ENCODE measurements at places on chromosomes 3 and 15.

DNA sequence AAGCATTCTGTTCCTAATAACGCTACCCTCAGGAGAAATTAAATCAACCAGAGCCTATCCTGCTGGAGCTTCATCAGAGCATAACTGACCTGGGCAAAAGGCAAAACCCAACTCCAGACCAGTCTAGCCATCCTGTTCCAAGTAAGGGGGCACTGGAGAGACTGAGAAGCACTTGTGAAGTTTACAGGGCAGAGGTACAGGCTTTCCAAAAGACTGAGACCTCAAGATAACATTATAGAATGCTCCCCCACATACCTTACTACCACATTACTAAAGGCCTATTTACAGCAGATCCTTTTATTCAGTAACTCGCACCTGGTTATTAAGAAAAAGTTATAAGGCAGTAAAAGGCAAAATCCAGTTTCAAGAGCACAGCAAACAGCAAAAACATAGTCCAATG is 35.5 kb downstream of the RFX7 start:
- DNase-seq: no peak

DNA sequence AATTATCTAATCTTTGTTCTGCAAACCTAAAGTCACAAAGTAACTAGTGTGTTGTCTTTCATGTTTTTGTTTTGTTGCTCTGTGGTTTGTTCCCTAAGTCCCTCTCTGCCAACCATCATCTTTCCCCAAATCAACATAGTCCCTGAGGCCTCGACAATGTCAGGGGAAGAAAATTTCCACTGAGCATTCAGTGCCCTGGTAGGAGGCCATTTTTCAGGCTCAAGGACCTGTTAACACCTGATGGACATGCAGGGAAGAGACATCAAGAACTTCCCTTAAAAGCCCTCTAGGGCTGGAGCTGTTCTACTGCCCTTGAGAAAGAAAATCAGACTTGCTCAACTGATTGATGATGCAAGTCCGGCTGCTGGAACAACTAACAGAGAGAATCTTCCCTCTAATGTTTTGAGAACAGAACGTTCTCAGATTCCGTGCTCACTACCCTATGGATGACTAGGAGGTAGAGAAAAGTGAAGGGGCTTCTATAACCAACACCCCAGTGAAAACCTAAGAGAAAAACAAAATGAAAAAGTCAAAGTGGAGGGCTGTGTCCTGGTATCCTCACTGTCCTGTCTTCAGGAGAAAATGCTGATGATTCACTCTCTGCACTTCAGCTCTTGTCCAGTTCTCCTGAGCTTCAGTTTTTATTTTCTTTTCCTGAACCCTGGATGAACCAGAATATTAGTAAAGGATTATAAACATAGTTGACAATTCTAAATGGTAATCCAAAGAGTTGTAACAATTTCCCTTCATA is 373.1 kb downstream of the FOXP1 start:
- no peak for DNase-seq

DNA sequence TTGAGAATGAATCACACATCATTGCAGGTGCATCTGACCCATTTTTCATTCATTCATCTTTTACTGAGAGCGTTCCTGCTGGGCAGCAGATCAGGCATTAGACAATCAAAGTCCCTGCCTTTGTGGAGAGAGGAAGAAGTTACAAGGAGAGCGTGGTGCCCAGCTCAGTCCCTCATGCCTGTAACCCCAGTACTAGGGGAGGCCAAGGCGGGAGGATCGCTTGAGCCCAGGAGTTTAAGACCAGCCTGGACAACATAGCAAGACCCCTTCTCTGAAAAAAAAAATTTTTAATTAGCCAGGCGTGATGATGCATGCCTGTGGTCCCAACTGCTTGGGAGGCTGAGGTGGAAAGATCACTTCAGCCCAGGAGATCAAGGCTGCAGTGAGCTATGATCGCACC is 35.0 kb upstream of the MEX3B start:
- DNase-seq: no peak

GRCh38 chr15:65940618-65940909 is 71.3 kb downstream of the RAB11A start:
- no peak for DNase-seq

DNA sequence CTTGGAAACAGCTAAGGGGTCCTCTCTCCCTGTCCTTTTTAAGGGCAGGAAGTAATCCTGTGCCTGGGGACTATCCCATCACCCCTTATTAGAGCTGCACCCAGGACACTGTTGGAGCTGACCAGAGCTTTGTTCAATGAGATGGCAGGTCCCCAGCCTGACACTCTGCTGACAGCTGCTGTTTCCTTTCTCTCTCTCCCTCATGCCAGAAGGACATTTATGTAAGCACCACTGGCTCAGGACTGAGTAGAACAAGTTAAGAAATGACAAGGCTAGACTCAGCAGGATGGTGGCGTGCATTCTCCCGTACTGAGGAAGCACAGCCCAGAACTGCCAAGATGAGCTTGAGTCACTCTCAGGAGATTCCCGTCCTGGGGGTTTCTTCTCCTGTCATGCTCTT is 17.3 kb downstream of the GJD2 start:
- DNase-seq: no peak

DNA sequence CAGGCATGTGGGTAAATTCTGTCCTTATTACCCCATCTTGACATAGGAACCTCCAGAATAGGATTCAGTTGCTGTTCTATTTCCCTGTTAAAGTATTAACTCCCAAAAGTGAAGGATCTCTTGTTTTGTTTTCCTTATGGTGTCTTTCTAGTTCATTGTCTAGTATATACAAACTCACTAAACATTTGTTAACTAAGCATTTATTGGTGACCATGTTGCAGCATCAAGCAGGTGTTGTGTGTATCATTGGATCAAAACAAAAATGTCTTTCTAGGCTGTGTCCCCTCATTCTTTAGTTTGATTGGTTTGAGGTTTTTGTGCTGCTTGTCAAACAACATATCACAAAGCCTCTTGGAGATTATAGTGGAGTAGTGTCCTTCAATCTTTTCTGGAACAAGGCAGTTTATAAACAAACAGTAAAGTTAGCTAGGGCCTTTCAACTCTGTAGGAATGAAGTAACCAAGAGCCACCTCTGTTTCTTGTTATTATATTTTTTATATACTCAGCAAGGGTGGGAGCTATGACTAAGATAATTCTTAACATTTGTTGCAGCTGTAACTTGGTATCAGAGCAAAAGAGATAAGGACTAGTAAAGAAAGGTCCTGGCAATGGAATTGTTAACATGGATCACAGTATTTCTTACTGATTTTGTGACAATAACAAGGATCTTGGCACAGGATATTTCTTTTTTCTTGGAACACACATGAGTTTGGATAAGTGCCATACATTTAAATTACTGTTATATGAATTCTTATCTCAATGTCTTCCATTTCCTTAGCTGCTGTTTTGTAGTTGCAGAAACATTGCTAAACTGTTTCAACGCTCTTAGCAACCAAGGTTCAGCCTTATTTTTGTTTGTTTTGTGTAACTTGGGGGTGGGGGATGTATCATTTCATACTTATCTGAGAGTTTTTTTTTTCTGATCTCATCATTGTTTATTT is 49.3 kb downstream of the TMOD3 start:
- DNase-seq: no peak
